ENCODE measurements at places on chromosomes 12 and 14. TPM values are rescaled to one million over a fixed set of nuclear protein-coding genes. Genes with fewer than 3 reads are reported as not detected.

NAA30 gene
- total RNA-seq: 55.7 TPM

ANO6 gene
- total RNA-seq: 127 TPM

C12orf50 gene
- total RNA-seq: not detected

WNT1 gene
- not detected for total RNA-seq

APOF gene
- total RNA-seq: not detected

GLIPR1L1 gene
- not detected for total RNA-seq

INSM2 gene
- total RNA-seq: not detected

PRKD1 gene
- total RNA-seq: 10.8 TPM

TAS2R9 gene
- total RNA-seq: 0.13 TPM

DENND5B gene
- 19.4 TPM for total RNA-seq

ASCL1 gene
- total RNA-seq: not detected

RAD9B gene
- 0.36 TPM for total RNA-seq

TESPA1 gene
- not detected for total RNA-seq

REP15 gene
- 6.6 TPM for total RNA-seq

CPNE6 gene
- total RNA-seq: not detected

CLEC1A gene
- 10.6 TPM for total RNA-seq

C12orf54 gene
- not detected for total RNA-seq

GPRC5A gene
- 48.8 TPM for total RNA-seq
